Gastrocnemius medialis (tissue), 4 donors: ENCODE measurements at places on chromosomes 16 and 17.

DNA sequence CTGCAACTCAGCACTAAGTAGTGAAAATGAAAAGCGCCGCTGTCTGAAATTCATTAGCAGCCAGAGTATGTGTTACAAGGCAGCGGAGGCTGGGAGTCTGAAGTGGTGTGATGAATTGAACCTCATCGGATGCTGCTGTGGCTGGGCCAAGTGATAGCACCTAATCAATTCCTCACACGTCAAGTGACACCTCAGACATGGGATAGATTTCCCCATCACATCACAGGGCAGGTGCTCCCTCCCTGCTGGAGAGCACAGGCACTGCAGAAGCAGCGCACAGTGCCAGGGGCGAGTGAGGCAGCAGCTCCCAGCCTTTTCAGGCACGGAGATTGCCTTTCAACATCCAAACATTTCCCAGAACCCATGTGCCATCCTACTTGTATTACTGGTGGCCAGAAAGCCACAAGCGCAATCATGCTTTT is 32.2 kb downstream of the DRC3 start:
- DNase-seq = peak; percentile 56

DNA sequence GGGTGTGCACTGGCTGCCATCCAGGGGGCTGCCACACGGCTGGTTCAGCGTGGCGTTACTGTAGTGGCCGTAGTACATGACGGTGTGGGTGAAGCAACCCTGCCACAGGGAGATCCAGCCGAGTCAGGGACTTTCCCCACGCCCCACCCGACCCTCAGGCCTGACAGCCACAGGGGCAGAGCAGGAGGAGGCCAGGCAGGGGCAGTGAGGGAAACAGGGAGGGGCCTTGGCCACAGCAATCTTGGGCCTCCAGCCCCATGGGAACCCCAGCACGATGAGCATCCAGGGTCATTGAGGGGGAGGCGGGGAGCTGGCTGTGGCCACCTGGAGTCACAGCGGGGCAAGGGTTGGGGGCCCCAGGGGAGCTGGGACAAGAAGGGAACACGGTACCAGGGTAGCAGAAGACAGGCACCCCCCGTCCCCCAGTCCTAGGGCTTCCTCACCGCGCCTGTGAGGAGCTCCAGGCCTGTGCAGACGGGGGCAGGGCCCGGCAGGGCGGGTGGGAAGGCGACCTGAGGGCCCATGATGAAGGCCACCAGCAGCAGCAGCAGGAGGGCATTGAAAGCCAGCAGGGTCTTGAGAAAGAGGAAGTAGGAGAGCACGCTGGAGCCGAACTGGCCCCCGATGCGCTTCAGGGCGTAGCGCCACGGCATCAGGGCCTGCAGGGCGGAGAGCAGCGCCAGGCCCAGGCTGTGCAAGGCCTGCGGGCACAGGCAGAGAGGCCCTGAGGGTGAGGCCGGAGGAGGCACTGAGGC is 4.3 kb downstream of the TMC6 start:
- no peak for DNase-seq

DNA sequence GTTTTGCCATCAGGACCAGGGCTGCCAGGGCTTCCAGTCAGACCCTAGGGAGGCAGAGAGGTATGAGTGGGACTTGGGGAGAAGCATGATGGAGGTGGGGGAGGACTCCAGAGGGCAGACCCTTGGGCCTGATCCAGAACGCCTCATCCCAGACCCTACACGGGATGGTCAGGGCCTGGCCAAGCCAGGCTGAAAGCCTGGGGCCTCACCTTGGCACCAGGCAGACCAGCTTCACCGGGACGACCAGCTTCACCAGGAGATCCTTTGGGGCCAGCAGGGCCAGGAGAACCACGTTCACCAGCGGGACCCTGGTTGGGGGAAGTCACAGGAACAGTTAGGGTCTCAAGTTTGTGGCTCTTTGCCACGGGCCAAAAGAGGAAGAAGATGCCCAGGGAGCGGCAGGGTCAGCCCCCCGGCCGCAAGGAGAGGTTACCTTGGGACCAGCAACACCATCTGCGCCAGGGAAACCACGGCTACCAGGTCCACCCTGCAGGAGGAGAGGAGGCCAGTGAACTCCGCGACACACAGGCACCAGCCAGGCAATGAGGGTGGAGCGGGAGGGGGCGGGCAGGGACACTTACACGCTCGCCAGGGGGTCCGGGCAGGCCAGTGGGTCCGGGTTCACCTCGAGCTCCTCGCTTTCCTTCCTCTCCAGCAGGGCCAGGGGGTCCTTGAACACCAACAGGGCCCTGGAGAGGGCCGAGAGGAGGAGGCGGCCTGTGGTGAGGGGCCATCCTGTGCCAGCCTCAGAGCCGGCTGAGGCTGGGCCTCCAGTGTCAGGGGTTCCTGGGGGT is 7.1 kb downstream of the COL1A1 start:
- no peak for DNase-seq

- DNase-seq = no peak
Observed at GRCh38 chr17:56822725-56823124, 11.0 kb downstream of the C17orf67 start.

GRCh38 chr16:23914946-23915530 is 79.3 kb downstream of the PRKCB start:
- DNase-seq = no peak

DNA sequence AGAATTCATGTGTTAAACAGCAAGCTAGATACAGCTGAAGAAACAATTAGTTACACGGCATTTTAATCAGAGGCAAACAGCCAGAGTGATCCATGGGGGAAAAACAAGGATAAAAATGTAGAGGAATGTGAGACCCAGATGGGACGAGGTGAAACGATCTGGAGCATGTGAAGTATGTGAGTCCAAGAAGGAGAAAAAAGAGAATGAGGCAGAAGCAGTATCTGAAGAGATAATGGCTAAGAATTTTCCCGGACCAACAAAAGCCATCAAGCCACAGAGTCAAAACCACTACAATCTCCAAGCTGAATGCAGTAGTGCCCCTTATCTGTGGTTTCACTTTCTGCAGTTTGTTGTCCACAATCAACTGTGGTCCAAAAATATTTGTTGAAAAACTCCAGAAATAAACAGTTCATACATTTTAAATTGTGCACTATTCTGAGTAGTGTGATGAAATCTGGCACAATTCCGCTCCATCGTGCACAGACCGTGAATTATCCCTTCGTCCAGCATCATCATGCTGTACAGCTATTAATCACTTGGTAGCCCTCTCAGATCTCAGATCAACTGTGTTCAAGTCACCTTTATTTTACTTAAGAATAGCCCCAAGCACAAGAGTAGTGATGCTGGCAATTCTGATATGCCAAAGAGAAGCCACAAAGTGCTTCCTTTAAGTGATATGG is 18.8 kb downstream of the MYH10 start:
- no peak for DNase-seq

DNA sequence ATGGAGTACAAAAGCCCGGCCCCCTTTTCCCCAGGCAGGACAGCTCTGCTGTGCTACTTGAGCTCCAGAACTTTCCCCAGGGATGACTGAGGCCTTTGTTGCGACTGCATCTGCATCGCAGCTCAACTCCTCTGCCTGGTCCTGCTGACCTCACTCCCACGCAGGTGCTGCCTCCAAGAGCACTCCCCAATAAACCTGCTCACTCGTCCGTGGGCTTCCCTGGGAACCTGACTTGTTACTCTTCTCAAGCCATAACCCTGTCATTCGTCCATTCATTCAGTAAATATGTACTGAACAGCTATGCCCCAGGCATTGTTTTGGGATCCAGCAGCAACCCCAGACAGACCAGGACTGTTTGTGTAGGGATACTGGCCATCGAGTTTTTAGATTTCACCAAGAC is 11.6 kb upstream of the RMI2 start:
- DNase-seq = no peak

DNA sequence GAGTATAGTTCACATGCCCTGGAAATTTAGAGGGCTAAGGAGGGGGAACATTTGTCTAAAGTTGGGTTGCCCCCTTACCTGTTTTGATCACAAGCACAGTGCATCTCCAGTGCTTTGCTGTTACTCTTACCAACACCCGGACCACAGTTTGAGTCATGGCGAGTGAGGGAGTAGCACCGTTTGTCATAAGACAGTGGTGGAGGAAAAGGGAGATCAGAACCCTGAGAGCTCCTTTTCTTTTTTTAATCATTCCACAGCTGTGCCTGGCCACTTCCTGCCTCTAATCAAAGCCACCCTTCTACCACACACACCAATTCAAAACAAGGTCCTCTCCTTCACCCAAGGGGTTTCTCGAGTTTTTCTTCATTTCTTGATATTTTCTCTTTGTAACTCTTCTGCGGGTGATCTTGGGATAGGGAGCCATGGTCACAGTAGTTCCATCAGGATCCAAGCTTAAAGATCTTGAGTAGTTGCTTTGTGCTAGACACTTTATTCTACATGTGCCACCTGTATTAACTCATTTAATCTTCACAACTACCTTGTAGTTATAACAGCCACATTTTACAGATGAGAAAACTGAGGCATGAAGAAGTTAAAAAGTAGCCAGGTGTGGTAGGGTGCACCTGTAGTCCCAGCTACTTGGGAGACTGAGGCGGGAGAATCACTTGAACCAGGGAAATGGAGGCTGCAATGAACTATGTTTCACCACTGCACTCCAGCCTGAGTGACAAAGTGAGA is 5.0 kb upstream of the MYL4 start:
- DNase-seq = no peak
